ENCODE measurements at places on chromosomes 6 and 20.

- H3K36me3 ChIP-seq, result no peaks in the 10 kb centered on the region
- no peak overlapping the region for H3K27ac ChIP-seq
- no peak for DNase-seq
- H3K4me1 ChIP-seq, result no peaks in the 10 kb centered on the region
Observed at GRCh38 chr20:25269057-25269832, 21.4 kb downstream of the PYGB start.

DNA sequence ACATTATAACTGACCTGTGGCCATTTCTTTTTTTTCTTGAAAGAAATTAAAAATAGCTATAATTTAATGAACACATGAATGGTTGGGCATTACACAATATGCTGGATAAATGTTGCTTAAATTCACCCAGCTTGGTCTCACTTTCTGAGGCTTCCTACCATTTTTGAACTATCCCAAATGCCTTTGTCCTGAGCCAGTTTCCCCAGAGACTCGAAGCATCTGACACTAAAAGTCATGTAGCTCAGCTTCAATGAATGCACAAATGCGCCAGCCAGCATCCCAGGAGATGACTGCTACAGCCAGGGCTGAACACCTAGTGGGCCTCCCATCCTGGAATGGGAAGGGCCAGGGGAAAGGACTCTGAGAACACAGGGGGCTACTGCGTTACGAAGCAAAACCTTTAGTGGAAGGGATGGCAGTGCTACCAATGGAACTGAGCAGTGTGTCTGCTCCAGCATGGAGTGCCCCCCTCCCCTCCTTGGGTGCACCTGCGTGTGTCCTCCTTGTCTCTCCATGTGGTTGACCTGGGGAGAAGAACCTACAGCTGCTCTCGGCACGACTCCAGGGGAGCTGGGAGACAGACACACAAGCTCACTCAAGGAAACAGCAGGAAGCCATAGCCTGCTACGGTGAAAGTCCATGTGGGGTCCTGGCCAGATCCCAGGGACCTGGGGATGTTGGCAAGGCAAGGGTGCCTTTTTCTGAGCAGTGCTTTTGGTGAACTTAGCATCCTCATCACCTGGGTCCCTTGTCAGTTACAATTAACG lies 60.9 kb downstream of the IRF4 start:
- H3K4me3 ChIP-seq, result no peak overlapping the region
- H3K36me3 ChIP-seq, result peaks cover 3% of the 10 kb centered on the region
- H3K27ac ChIP-seq, result no peak overlapping the region
- peaks cover 31% of the 10 kb centered on the region for H3K4me1 ChIP-seq

GRCh38 chr6:51619042-51619799 lies 468.2 kb downstream of the PKHD1 start:
- no peaks in the 10 kb centered on the region for H3K36me3 ChIP-seq
- no peak overlapping the region for H3K27ac ChIP-seq
- no peak overlapping the region for H3K4me3 ChIP-seq
- H3K27me3 ChIP-seq, result no peaks in the 10 kb centered on the region

DNA sequence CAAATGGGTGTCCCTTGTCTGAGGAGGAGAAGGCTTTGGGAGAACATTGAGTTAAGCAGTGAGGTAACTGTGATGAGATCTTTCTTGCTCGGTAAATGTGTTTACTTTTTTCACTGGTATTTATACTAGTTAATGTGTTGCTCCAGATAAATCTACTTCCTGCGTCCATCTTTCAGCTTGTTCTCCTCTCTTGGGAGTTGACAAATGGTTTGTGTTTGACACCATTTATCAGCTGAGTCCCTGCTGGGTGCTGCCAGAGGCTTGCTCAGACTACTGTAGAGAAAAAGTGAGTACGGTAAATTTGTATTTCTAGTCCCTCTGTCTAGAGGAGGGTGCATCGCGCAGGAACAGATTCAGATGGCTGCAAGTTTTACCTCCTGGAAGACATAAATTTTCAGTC lies 8.3 kb upstream of the PRDM1 start:
- H3K36me3 ChIP-seq, result peaks cover under 1% of the 10 kb centered on the region
- no peak overlapping the region for H3K4me3 ChIP-seq
- peaks cover 12% of the 10 kb centered on the region for H3K27me3 ChIP-seq
- H3K27ac ChIP-seq, result no peak overlapping the region

DNA sequence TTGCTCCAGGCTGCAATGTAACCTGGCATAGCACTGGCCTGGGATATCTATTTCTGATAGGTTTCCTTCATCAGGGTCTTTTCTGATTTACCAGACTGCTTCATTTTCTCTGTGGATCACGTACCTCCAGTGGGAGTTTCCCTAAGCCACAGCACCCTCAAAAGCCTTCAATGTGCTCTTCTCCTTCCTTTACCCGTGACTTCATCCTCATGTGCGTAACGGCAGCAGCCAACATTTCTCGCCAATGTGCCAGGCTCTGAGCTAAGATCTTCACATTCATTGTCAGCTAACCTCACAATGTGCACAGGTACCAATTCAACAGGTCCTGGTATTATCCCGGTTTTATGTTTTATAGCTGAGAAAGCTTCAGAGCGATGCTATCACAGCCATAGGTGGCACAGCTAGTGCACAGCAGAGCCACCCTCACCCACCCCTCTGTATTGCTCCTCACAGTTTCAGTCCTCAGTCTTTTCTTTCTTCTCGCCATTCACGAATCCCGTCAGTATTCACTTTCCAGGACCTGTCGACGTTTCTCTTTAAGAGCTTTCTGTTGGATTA lies 58.2 kb downstream of the TNFAIP3 start:
- H3K27me3 ChIP-seq, result no peaks in the 10 kb centered on the region
- no peak overlapping the region for H3K4me3 ChIP-seq
- peaks cover 38% of the 10 kb centered on the region for H3K4me1 ChIP-seq
- DNase-seq, result no peak

DNA sequence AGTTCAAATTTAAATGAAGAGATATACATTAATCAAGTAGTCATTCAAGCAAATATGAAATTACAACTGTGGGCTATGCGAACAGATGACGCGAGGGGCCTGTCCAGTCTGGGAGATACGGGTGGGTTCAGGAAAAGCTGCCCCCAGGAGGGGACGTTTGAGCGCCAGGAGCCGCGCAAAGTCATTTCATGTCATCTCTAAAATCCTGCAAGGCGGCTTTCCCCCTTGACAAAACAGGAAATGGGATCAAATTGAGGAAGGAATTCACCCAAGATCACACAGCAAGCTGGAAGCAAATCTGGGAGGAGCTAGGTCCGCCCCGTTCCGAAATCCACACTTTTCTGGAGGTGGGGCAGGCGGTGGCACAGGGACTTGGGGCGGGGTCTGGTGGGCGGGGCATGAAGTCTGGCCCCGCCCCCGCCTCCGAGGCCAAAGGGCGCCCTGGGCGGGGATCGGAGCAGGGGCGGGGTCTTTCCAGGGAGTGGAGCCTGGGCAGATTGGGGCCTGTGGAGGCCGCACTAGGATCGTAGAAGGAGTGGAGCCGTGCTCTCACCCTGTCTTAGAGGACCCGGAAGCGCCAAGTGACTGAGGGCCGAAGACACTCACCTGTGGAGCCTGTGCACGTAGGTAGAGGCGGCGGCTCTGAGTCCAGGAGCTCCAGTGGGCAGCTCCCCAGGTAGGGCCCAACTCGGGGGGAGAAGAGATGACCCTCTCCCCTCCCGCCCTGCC lies at the start of gene LPIN3:
Gene LPIN3 (plus strand): TSS at position 495 of the 729 bp plus-strand sequence. CDS start 4,983 bp downstream, outside the sequence.
- DNase-seq, result peak; percentile 37
- no peaks in the 10 kb centered on the region for H3K36me3 ChIP-seq
- peak within 1 kb of the TSS; percentile 26 for H3K27ac ChIP-seq
- peaks cover 7% of the 10 kb centered on the region for H3K27me3 ChIP-seq

DNA sequence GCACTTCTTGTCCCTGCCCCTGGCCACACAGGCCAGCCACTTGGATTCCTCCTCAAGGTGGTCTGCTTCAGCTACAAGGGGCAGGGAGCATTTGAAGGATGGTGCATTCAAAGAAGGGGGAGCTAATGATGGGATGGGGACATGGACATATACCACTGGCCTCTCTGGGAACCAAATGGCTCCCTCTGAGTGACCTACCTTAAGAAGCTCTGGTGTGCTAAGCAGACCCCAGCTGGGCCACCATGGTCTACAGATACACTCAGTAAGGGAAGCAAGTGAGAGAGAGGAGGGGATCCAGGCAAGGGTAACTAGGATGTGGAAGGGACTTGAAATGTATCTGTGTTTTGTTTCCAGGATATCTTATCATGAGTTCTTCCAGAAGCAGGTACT lies 62.4 kb downstream of the TTI1 start:
- no peaks in the 10 kb centered on the region for H3K4me1 ChIP-seq
- H3K27me3 ChIP-seq, result no peaks in the 10 kb centered on the region
- no peak overlapping the region for H3K4me3 ChIP-seq
- H3K36me3 ChIP-seq, result no peaks in the 10 kb centered on the region
- DNase-seq, result no peak
- no peak overlapping the region for H3K27ac ChIP-seq

DNA sequence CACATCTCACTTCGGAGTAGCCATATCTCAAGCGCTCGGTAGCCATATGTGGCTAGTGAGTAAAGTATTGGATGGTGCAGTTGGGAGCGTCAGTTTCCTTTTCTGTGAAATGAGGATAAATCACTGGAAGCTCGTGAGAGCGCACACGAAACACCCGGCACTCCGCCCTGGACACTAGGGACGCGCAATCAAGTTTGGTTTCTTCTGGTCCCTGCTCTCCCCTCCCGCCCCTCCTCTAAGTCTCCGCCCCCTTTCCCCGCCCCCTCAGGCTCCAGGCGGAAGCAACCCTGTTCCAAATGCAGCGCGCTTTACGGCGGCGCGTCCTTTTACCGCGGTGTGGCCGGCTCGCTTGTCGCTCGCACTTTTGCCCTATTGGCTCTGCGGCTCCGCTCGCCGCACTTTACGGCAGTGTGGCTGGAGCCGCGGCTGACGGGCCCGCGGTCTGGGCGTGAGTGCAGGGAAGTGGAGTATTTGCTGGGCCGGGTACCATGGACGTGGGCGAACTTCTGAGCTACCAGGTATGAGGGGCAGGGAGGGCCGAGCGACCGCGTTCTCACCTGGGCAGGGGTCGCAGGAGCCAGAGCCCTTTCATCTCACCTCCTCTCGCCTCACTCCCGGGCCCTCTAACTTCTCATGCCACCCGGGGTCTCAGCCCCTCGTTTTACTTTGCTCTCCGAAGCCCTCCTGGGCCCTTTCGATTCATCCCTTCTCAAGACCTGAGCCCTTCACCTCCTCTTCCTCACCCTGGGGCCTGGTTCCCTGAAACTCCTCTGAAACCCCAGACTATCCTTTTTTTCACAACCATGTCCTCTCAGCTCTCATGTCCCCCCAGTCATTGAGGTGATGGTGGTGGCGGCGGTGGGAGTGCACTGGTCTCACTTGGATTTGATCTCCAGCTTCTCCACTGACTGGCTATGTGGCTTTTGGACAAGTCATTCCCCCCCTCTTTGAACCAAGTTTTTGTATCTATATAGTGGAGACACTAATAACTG lies at the start of gene CTNNBL1:
Gene CTNNBL1 (plus strand): TSS at position 396 of the 992 bp plus-strand sequence. CDS start 93 bp downstream, at position 489.
- peaks cover 23% of the 10 kb centered on the region for H3K4me1 ChIP-seq
- peak within 1 kb of the TSS; percentile 93 for H3K27ac ChIP-seq
- DNase-seq, result peak; percentile 94
- H3K36me3 ChIP-seq, result peaks cover 5% of the 10 kb centered on the region
- peaks cover 14% of the 10 kb centered on the region for H3K27me3 ChIP-seq

GRCh38 chr6:106519460-106520394 lies 109.6 kb downstream of the RTN4IP1 start:
- peak overlapping the region; percentile 91 for H3K4me3 ChIP-seq
- peaks cover 58% of the 10 kb centered on the region for H3K4me1 ChIP-seq
- DNase-seq, result peak; percentile 87
- peaks cover 20% of the 10 kb centered on the region for H3K36me3 ChIP-seq

- H3K4me3 ChIP-seq, result no peak overlapping the region
- H3K27ac ChIP-seq, result no peak overlapping the region
- H3K36me3 ChIP-seq, result no peaks in the 10 kb centered on the region
- H3K4me1 ChIP-seq, result no peaks in the 10 kb centered on the region
Observed at GRCh38 chr20:60424267-60424902, 466.2 kb downstream of the CDH26 start.

DNA sequence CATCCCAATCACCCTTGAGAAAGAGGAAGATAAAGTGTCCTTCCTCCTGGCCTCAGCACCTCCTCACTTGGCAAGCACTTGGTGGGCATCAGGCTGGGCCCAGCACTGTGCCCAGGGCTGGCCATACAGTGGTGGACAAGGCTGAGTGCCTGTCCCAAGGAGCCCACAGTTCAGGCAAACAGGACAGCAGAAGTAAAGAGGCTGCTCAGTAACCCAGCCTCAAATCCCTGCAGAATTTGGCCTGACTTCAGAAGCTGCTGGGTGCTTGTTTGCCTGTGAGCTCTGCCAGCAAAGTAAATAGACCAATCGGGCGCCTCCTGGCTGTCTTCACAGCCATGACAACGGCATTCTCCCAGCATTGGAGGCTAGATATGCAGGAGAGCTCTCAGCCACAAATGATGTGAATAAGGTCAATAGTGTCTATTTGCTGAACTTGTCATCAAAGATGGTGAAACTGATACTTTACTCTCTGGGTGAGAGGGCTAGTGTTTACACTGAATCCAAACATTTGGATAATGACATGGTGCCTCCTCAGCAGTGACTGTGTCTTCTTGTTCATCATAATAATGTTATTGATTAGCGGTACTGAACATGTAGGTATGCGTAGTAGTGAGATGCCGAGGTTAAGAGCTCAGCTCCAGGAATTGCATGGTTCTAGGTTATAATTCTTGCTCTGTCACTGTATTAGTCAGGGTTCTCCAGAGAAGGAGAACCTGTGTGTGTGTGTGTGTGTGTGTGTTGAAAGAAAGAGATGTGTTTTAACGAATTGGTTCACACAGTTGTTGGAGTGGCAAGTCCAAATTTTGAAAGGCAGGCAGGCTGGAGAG lies 36.9 kb upstream of the FANCE start:
- DNase-seq, result no peak
- peaks cover 30% of the 10 kb centered on the region for H3K36me3 ChIP-seq
- H3K27me3 ChIP-seq, result no peaks in the 10 kb centered on the region

- no peak for DNase-seq
- H3K27me3 ChIP-seq, result peaks cover 60% of the 10 kb centered on the region
- H3K4me3 ChIP-seq, result peak within 1 kb of the TSS; percentile 70
- no peak within 1 kb of the TSS for H3K27ac ChIP-seq
Observed at GRCh38 chr20:47785311-47785853, at the start of gene SULF2. Gene SULF2 (minus strand): TSS chr20:47785481. CDS start chr20:47757363, 28,118 bp downstream.

DNA sequence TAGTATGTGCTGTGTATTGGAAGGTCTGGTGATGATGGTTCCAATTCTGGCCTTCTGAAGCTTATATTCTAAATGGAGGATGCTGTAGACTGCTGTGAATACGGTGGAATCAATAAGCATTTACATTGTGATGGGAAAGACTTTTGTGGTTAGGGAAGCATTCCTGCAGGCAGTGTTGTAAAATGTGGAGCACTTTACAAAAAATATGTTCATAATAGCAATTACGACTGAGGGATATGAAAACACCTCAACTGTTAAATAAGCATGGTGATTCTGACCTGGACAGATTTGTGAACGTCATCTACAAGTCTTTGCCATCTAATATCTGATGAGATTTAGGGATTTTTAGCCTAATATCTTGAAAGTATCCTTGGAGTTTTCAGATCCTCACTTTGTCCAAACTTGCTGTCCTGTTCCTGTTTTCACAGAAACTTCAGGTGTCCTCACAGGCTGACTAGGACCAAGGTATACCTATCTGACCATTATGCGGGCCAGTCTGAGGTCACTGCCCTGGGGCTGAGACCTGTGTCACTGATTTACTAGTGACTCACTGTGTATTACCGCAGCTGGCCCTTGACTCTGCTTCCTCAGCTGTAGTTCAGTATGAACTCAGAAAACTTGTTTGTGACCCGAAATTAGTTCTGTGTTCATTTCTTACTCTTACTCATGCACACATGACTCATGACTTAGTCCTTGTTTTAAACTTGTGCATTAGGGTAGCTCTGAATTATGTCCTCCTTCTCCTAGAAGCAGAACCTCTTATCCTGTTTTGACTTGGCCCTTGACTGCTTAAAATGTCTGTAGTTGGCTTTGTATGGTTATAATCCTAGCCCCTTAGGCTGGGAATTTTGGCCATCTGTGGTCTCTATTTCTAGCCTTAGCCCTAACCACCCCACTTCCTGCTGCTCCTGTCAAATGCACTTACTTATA lies 343.0 kb downstream of the CDKAL1 start:
- H3K27me3 ChIP-seq, result no peaks in the 10 kb centered on the region
- DNase-seq, result peak; percentile 37
- no peak overlapping the region for H3K27ac ChIP-seq
- H3K36me3 ChIP-seq, result peaks cover 3% of the 10 kb centered on the region
